Spinal cord (tissue), 10 donors: ENCODE measurements at places on chromosomes 16 and 17. TPM values are rescaled to one million over a fixed set of nuclear protein-coding genes. Genes with fewer than 3 reads are reported as not detected.
A peak's percentile ranks its signal among the peaks of the same experiment; 100 is the strongest.

DNA sequence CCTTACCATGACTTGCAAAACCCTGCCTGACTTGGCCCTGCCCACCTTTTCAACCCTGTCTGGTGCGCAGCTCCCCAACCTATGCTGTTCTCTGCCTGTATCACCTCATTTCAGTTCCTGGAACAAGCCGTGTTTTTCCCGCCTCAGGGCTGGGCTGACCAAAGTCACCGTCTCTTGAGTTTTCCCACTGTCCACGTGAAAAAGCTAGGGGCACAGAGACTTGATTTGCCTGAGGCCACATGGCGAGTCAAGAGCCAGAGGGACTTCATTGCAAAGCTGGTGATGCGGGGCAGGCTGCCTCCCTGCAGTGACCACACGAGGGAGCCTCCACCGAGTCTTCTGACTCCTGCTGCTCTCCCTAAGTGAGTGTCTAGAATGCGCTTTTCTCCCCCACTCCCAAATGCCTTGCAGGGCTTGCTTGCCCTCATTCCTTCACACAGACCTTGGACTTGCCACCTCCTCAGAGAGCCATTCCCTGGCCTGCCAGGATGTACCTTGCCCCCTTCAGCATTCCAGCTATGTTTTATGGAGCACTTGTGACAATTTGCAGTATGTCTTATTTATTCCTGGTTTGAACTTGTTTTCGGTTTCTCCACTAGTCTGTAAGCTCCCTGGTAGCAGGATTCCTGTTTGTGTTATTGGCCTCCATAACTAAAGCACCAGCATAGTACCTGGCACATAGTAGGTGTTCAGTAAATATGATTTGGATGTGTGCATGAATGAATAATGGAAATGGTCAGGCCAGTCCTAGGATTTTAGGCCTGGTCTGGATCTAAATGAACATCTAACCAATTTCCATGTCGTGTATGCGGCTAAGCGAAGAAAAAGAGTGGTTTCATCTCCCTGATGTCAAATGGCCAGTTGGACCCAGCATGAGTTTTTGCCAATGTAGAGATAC lies 252.3 kb downstream of the SNX29 start:
- no peak overlapping the region for H3K4me3 ChIP-seq
- H3K27me3 ChIP-seq, result no peaks in the 10 kb centered on the region
- no peak overlapping the region for H3K27ac ChIP-seq
- H3K4me1 ChIP-seq, result peaks cover 6% of the 10 kb centered on the region
- no peak for DNase-seq
- H3K36me3 ChIP-seq, result no peaks in the 10 kb centered on the region

GRCh38 chr16:8632675-8633182 lies 11.2 kb downstream of the METTL22 start:
- no peaks in the 10 kb centered on the region for H3K4me1 ChIP-seq
- H3K27ac ChIP-seq, result no peak overlapping the region
- no peak for DNase-seq
- H3K4me3 ChIP-seq, result no peak overlapping the region
- no peaks in the 10 kb centered on the region for H3K27me3 ChIP-seq
- H3K36me3 ChIP-seq, result peaks cover 75% of the 10 kb centered on the region

DNA sequence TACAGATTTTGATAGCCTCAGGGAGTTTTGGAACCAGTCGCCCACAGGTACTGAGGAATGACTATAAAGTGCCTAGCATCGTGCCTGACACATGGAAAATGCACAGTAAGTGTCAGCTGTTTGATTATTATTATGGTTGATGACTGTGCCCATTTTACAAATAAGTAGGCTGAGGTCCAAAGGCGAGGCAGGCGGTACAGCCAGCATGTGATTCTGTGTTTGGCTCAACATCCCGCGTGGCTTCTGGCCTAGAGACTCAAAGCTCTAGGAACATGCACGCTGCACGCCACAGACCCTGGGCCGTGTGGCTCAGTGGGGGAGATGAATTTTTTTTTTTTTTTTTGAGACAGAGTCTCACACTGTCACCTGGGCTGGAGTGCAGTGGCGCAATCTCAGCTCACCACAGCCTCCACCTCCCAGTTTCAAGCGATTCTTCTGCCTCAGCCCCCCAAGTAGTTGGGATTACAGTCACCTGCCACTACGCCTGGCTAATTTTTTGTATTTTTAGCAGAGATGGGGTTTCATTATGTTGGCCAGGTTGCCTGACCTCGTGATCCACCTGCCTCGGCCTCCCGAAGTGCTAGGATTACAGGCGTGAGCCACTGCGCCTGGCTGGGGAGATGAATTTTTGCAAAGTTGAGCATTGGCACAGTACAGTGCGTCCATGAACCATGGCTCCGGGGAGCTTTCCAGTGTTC lies 57.7 kb downstream of the NKD1 start:
- no peak overlapping the region for H3K27ac ChIP-seq
- H3K36me3 ChIP-seq, result peaks cover 32% of the 10 kb centered on the region
- no peak for DNase-seq
- no peaks in the 10 kb centered on the region for H3K27me3 ChIP-seq
- H3K4me1 ChIP-seq, result peaks cover 79% of the 10 kb centered on the region
- no peak overlapping the region for H3K4me3 ChIP-seq

The KIF2B gene
- total RNA-seq, result not detected

DNA sequence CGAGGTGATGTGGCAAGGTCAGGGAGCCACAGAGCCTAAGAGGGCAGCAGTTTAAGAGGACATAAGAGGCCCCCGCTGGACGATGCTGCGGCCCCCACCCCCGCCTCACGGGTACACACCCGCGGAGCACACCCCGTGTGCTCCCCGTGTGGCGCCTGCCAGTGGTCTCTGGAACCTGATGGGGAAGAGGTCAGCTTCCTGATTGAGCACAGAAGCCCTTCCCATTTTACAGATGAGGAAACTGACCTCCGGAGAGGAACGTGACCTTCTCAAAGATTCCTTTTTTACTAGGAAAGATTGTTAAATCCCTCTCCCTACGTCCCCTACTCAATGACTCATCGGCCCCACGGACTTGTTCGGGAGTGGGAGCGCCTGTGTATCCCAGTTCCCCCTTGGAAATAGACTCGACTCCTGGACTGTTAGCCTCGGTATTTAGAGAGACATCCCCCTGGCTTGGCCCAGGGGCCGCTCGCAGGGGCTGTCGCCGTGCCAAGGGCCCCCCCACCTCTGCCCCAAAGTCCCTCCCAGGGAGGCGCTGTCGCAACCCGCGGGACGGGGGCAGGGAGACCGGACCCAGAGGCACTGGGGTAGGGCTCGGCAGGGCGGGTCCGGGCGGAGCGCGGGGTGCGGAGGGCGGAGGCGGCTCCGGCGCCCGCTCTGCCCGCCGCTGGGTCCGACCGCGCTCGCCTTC lies at the start of gene ABCC3:
Gene ABCC3, plus strand, starts transcription at position 658 of the 691 bp plus-strand sequence. CDS start 56 bp downstream, outside the sequence.
- peaks cover 56% of the 10 kb centered on the region for H3K27me3 ChIP-seq
- no peak within 1 kb of the TSS for H3K4me3 ChIP-seq
- peaks cover 33% of the 10 kb centered on the region for H3K4me1 ChIP-seq
- H3K27ac ChIP-seq, result no peak within 1 kb of the TSS

DNA sequence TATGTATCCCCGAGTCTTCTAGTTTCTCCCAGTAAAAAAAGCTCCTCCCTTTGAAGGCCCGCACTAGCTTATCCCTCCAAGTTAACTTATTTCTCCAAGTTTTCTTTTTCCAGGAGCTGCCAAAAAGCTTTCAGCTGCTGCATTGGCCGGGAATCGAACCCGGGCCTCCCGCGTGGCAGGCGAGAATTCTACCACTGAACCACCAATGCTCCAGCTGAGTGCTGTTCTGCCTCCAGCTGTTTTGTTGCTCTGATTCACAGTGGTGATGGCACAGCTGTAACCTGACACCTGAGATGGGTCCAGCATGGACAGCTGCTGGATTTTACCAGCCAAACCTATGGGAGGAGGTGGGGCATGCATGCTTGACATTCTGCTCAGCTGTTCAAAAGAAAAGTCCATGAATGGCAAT lies 22.1 kb downstream of the VAC14 start:
- peak; percentile 69 for DNase-seq
- no peaks in the 10 kb centered on the region for H3K4me1 ChIP-seq
- H3K36me3 ChIP-seq, result peaks cover 60% of the 10 kb centered on the region
- no peak overlapping the region for H3K4me3 ChIP-seq

DNA sequence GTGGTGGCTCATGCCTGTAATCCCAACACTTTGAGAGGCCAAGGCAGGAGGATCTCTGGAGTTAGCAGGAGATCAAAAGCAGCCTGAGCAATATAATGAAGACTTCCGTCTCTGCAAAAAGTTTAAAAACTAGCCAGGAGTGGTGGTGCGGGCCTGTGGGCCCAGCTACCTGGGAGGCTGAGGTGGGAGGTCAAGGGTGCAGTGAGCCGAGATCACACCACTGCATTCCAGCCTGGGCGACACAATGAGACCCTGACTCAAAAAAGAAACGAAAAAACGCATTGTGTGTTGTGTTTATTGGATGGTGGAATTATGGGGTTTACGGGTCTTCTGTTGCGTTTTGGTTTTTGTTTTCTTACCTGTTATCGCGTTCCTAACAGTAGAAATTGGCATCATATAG lies 863 bp upstream of the DDX19A start:
- peaks cover 5% of the 10 kb centered on the region for H3K36me3 ChIP-seq
- no peak for DNase-seq
- H3K27me3 ChIP-seq, result no peaks in the 10 kb centered on the region
- no peak overlapping the region for H3K27ac ChIP-seq

DNA sequence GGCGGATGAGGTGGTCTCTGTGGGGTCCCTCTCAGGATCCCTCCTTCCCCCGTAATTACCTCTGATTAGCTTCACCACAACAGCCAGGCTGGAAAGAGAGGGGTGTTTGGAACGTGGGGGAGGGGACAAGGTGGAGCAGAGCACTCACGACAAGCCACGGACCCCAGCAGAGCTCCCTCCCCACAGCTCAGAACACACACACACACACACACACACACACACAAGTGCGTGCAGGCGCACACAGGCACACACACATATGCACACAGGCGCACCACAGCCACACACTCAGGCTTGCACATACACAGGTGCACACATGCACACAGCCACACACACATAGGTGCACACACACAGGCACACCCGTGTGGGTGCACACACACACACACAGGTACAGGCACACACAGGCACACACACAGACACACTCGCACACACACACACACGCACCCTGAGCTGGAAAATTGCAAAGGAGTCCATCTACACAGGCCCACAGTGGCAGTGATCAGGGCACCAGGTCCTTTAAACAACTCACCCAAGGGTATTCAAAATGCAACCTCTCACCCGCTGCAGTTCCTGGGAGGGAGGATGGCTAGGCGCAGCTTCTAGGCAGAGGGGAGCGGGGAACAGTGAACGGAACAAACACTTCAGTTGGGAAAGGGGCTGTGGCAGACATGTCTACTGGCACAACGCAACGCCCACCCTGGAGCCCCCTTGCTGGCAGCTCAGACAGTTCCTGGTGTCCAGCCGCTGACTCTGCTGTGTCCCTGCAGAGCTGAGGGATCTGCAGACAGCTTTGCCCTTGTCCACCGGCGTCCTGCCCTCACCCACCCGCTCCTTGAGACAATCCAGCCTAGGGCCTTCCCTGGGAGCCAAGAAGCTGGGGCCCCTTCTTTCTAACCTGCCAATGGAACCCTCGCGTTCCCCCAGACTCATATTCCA lies 59.9 kb upstream of the DLX4 start:
- no peak for DNase-seq
- peaks cover 88% of the 10 kb centered on the region for H3K27me3 ChIP-seq
- H3K4me1 ChIP-seq, result peaks cover 9% of the 10 kb centered on the region
- H3K4me3 ChIP-seq, result no peak overlapping the region
- H3K27ac ChIP-seq, result no peak overlapping the region

DNA sequence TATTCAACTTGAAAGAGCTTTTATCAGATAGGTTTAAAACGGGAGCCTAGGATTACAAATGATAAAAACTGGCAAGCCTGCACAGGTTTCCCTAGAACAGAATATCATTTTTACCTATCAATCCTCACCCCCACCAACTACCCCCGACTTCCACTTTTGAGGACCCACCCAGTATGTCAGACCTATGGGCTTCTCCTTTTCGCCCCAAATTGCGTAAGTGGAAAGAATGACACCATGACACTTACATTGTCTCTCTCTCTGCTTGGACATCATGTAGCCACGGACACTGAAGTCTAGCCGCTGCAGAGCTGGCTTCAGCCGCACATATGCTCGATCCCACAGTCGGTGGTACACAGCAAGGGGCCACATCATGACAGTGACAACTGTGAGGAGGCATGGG lies 7.4 kb upstream of the PSMC3IP start:
- H3K4me1 ChIP-seq, result no peaks in the 10 kb centered on the region
- H3K27me3 ChIP-seq, result no peaks in the 10 kb centered on the region
- no peak overlapping the region for H3K4me3 ChIP-seq
- no peak overlapping the region for H3K27ac ChIP-seq
- peaks cover 74% of the 10 kb centered on the region for H3K36me3 ChIP-seq
- DNase-seq, result no peak

- no peak overlapping the region for H3K27ac ChIP-seq
- peaks cover 2% of the 10 kb centered on the region for H3K36me3 ChIP-seq
- H3K4me3 ChIP-seq, result no peak overlapping the region
These were observed 6.7 kb downstream of the HS3ST3B1 start for GRCh38 chr17:14307560-14308024.
